Spleen (tissue), 13 donors: ENCODE measurements at places on chromosomes 2 and 18.

GRCh38 chr18:36465970-36466369 lies 168.5 kb downstream of the FHOD3 start:
- no peak for DNase-seq

DNA sequence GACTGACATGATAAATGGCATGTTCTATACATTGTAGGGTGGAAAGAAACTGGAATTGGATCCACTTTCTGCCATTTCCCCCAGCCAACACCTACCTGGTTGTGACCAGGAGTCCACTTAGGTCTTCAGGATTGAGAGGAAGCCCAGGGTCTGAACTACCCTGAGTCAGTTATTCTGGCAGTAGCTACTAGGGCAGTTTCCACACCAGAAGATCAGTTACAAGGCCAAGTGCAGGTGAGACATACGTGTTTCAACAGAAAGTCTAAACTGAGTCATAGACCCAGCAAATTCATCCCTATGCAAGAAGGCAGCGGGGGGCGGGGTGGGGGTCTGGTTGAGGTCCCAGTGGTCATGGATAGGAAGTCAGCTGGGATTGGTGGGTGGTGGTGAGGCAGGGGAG lies 21.9 kb downstream of the ANTXR1 start:
- DNase-seq: no peak

GRCh38 chr2:152875701-152876695 lies 157.6 kb downstream of the ARL6IP6 start:
- DNase-seq: no peak

DNA sequence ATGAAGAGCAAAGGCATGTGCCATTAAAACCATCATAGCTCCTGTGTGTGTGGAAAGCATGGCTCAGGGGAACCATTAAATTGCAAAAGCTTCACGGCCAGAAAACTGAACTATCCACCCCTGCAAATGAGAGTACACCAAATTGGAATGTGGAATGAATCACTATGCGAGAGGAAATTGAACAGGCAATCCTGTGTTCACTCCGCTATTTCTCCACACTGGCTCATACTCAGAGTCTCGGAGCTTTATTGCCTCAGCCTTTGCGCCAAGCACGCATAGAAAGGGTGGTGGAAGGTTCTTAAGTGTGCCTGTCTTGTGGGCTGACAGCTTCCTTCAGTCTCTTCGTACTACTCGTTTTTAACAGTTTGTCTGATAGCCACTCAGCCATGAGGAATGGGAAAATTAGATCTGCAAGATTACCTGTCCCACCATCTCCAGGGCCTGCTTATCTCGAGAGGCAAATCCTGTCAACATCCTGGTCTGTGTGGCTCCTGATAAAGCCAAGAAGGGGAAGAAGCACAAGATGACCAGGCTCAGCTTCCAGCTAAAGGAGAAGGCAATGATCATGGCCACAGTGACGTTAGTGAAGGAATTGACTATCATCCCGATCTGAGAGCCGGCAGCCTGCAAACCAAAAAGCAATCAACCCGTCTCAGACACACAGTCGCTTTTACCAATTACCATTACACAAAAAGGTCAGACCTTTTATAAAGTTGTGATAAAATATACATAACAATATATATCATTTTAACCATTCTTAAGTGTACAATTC lies 34.9 kb downstream of the G6PC2 start:
- no peak for DNase-seq
